ENCODE measurements at places on chromosomes 4 and X.

DNA sequence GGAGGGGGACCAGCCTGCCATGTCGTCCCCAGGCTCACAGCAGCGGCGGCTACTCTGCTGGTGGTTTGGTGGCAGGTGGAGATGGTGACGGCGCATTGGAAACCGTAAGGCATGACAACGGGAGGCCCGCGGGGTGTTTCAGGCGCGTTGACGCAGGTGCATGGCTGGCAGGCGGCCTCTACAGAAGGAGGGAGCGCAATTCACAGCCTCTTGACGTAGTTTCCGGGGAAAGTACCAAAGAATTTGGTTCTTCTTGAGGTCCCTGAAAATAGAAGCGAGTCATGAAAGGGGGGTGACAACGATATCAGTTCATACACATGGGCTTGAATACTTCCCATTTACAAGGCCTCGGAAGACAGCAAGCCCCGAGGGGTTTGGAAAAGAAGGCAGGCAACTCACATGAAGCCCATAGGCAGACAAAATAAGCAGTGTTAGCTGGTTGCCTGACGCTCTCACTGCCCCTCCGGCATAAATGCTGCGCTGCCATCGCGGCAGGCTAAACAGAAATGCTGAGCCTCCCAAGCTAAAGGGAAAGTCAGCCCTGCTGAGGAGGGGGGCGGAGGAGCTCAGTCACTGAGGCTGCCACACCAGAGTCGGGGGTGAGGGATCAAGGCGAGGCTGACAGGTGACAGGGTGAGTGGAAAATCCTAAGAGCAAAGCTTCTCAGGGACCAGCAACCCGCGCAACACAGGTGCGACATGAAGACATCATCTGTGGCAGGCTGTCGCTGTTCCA is 52.3 kb upstream of the PDLIM3 start:
- DNase-seq, result peak; percentile 82

- no peak for DNase-seq
Observed at GRCh38 chr4:21887481-21887880, 61.1 kb downstream of the KCNIP4 start.

- DNase-seq, result no peak
Observed at GRCh38 chr4:4694296-4694772, 152.5 kb upstream of the STX18 start.

- no peak for DNase-seq
Observed at GRCh38 chr4:22238742-22239141, 277.1 kb downstream of the ADGRA3 start.

GRCh38 chr4:5277079-5277478 is 225.8 kb downstream of the STK32B start:
- no peak for DNase-seq

GRCh38 chr4:8026453-8026852 is 86.8 kb upstream of the AFAP1 start:
- DNase-seq, result no peak

GRCh38 chr4:76523593-76523992 is 88.6 kb downstream of the SHROOM3 start:
- DNase-seq, result no peak

- no peak for DNase-seq
Observed at GRCh38 chrX:11427453-11428071, 134.3 kb downstream of the AMELX start.

DNA sequence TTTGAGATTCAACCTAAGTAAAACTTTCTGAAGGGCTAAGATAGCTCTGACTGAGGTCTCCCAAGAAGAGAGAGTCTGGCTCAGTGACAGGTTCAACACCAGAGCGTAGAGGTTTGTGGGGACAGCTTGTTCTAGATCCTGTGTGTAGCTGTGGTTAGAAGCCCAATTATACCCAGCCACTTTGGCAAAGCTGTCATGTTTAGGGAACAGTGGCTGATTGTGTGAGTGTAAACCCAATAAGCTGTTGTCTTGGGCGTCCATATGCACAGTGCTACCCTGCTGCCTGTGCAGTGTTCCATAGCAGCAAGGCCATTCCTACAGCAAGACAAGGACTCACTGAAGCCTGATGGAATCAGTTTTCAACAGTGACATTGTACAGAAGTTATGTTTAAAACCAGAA is 11.2 kb upstream of the SCRG1 start:
- no peak for DNase-seq

Data from GM12864 (cell line).